ENCODE measurements at places on chromosomes 11 and 22.

DNA sequence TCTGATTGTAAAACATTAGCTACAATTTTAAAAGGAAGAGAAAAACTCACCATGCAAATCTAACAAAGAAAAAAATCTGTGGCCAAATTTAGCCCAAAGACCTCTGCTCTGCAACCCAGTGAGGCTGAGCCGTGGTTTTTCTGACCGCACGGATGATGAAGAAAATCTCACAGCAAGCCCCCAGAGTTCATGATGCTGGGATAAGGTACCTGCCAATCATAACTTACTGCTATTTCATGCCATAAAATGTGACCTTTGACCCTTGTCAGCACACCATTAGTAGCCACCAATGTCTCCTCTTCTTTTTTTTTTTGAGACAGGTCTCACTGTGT lies 11.1 kb downstream of the CERK start:
- no peak for DNase-seq

DNA sequence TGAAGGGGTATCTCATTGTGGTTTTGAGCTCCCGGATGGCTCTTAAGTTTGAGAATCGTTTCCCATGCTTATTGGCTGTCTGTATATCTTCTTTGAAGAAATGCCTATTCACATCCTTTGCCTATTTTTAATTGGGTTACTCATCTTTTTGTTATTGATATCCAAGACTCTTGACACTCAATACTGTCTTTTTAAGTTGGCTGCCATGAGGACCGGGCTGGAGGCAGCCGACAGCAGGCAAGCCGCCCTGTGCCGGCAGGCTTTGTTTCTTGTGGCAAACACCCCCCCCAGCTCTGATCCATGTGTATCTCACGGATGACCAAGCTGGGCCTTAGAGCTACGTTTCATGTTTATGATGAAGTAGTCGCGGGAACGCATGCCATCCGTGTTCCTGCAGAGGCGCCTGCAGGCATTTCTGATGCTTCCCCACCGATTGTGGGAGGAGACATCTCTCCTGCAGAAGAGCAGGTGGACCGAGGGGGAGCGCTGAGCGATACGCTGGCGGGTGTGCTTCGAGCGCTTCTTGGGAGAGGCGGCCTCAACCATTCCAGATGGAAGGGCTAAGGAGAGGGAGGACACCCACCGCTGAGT lies 95.8 kb downstream of the TBC1D22A start:
- DNase-seq, result no peak

DNA sequence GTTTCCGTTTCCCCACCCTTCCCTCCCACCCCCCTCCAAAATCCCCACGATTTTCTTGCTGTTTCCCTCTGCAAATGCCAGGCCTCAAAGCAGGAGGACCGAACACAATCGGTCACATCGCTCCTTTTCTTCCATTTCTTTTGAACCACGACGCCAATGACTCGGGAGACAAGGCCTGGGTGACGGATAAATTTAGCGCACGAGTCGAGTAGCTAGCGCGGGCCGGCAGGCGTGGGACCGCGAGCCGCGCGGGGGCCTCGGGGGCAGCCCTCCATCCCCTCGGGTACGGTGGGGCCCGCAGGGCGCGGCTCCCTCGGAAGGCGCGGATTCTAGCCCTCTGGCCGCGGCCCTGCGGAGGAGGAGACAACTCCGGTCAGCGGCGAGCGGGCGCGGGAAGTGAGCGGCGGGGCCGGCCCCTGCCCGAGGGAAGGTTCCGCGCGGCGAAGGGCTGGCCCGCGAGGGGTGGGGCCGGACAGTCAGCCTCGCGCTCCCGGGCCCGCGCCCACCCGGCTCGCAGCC lies 414 bp downstream of the JOSD1 start:
- peak; percentile 20 for DNase-seq

DNA sequence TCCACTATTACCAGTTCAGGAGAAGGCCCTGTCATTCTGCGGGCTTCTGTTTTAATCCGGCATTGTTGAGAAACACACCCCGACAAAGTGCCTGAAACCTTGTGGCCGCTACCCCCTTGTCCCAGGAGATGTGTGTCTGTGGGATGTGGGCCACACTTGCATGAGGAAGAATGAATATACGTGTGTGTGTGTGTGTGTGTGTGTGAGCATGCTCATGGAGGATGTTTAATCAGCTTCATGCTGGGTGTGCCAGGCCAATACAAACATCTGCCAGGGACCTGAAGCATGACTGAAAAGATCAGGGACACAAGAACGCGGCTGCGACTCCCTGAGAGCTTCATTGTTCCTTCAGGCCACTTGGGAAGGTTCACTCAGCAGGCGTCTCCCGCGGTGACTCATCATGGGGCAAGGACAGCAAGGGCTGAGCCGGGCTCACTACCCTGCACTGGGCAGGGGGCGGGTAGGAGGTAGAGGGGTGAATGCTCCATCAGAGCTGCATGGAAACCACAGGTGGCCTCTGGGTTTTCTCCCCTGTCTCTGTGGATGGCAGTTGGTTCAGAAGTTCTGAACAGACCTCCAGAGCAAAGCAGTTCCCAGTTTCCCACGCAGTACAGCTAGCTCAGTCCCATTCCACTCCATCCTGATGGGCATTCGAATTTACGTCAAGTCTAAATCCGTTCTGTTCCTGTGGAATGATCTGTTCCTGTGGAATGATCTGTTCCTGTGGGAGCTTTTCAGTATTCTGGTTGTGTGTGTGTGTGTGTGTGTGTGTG lies 7.0 kb upstream of the MALAT1 start:
- no peak for DNase-seq

- DNase-seq, result no peak
Observed at GRCh38 chr11:77250881-77251640, 50.4 kb downstream of the GDPD4 start.
